Renal pelvis (tissue), 12 donors: ENCODE measurements at places on chromosomes 11 and 22.

GRCh38 chr11:47187723-47188122 lies 1.5 kb upstream of the PACSIN3 start:
- DNase-seq: no peak

- DNase-seq: no peak
Observed at GRCh38 chr11:119489087-119489486, 66.1 kb upstream of the THY1 start.

DNA sequence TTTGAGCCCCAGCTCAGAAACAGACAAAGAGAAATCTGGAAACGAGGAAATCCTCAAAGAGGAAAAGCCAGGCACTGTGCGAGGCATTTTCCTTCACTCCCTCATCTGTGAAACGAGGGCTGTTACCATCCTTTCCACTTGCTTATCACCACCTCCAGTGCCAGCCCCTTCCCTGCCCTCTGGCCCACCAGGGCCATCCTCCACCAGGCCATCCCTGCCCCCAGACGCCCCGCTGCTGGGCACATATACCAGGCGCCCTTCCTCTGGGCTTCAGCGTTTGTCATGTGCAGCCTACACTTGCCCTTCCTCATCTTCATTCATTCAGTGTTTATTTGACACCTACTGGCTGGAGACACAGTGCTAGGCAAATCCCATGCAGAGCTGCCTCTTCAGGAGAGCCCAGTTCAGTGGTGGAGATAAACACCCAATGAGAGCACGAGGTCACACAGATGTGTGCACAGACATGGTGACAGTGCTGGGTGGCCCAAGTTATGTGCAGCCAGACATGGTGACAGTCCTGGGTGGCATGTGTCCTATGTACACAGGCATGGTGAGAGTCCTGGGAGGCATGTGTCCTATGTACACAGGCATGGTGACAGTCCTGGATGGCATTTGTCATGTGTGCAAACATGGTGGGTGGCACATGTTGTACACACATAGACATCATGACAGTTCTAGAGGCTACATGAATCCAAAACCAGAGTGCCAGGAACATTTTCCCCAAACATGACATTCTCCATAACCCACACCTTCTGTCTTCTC lies 9.7 kb downstream of the SPTBN2 start:
- DNase-seq: no peak

GRCh38 chr11:46701078-46701654 lies 335 bp downstream of the ZNF408 start:
- DNase-seq: no peak
